ENCODE measurements at places on chromosomes 11 and 22.

DNA sequence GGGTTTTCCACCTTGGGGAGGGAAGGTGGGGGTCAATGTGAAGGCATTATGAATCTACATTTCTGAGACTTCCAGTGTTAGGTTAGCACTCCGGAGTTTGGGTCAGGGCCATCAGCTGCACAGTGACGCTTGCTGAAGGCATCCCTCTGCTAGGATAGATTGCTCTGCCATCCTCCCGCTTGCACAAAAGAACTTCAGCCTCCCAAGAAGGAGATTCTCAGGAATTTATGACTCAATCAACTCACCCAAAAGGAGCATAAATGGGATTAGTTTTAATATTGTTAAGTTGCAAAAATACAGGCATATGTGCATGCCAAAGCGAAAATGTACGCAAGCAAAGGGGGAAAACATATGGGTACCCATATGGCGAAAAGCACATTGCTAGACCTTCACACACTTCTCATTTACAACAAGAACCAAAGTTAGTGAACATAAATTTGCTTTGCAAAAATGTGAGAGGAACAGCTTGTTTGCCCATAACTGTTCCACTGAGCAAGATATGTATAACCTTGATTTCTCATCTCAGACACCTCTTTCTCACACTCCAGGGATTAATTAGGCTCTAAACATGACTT is 1013.0 kb downstream of the OPCML start:
- DNase-seq = no peak

DNA sequence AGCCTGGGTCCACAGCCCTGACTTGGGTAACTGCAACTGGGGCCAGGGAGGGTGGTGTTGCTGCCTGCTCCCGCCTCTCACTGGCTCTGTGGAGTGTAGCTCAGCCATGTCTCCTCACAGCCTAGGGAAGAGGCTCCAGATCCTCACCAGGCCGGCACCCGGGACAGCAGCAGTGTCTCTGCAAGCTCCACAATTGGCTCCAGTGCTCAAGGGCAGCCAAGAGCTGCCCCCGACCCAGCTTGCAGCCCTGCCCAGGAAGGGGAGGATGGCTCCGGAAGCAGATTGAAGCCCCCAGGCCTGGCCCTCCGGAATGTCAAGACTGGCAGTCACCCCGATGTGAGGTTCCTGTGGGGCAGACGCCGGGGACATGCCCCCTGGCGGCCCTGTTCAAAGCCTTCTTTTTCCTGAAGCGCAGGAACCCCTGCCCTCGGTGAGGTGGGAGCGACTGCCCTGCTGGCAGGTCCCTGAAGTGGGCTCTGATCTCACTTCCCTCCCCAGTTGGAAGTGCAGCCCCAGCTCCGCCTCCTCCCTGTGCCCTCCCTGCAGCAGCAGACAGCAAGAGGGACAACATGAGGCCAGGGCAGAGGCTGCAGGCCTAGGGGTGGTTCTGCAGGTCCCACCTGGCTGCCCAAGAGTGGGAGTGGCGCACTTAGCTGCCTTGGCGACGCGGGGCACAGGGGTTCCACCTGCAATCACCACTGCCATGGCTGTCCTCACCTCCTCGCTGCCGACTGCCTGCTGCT is 816.2 kb upstream of the LUZP2 start:
- DNase-seq = no peak

- DNase-seq = no peak
Observed at GRCh38 chr11:86790195-86790725, 10.1 kb upstream of the PRSS23 start.

GRCh38 chr22:43441216-43441615 is 29.4 kb downstream of the MPPED1 start:
- no peak for DNase-seq

DNA sequence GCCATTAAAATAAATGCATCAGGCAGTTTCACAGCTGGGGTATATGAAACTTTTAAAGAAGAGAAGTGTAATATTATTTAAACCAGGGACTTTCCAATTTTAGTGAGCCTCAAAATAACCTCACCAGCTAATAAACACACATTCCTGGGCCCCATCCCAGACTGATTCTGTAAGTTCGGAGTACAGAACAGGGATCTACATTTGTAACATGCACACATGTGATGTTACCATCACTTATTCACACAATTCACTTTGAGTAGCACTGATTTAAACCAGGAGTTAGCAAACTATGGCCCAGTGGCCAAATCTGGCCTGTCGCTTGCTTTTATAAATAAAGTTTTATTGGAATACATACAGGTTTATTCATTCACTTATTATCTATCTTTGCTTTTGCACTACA is 62.0 kb downstream of the STK33 start:
- DNase-seq = no peak

GRCh38 chr11:118612378-118612777 is 5.0 kb downstream of the PHLDB1 start:
- DNase-seq = no peak

GRCh38 chr11:113725913-113726312 is 19.8 kb upstream of the TMPRSS5 start:
- no peak for DNase-seq

- no peak for DNase-seq
Observed at GRCh38 chr11:116162886-116163230, 609.9 kb downstream of the BUD13 start.

GRCh38 chr11:126115816-126116331 is 53.2 kb upstream of the CDON start:
- DNase-seq = peak; percentile 36

DNA sequence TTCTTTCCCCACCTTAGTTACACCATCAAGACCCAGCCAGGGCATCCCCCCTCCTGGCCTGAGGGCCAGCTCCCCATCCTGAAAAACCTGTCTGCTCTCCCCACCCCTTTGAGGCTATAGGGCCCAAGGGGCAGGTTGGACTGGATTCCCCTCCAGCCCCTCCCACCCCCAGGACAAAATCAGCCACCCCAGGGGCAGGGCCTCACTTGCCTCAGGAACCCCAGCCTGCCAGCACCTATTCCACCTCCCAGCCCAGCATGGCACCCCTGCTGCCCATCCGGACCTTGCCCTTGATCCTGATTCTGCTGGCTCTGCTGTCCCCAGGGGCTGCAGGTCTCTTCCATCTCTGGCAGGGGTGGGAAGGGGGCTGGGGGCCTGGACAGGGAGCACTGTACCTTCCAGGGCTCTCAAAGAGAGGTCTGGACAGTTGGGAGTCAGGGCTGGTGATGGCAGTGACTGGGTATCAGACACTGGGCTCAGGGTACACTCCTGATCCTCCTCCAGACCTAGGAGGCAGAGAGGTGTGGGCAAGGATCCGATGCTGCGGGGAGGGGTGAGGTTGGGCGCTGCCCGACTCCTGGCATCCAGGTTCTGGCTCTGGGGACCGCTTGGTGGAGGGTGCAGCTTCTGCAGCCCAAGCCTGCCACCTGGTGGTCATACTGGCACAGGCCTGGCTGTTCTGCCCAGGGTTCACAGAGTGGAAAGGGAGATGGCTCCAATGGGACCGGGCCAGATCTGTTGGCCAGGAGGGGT is at the start of gene UPK2:
TSS of gene UPK2 (plus strand) at position 205 of the 753 bp plus-strand sequence. CDS start at position 258, 53 bp downstream.
- peak; percentile 27 for DNase-seq

- no peak for DNase-seq
Observed at GRCh38 chr11:353179-353873, 16.0 kb upstream of the B4GALNT4 start.

GRCh38 chr22:35629406-35630216 is 12.5 kb upstream of the MB start:
- peak; percentile 83 for DNase-seq

DNA sequence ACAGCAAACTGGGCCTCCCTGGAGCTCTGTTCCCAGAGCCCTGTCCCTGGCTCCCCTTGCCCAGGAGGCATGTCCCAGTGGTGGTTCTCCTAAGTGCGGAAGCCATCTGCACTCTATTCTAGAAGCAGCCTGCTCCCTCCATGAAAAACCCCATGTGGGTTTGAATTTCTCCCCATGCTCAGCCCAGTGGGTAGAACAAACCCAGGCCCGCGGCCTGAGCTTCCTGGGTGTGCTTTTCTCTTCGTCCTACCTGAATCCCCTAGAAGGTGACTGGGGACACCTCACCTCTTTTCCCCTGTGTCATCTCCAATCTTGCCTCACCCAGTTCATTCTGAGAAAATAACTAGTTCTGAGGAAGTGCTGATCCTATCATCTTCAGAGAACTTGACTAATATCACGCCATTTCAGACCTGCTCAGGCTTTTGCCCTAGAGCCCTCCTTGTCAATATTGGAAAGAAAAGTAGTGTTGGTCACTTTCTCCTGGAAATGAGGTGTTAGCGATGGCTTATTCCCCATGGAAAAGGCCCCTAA is 15.9 kb downstream of the IL10RA start:
- DNase-seq = no peak

DNA sequence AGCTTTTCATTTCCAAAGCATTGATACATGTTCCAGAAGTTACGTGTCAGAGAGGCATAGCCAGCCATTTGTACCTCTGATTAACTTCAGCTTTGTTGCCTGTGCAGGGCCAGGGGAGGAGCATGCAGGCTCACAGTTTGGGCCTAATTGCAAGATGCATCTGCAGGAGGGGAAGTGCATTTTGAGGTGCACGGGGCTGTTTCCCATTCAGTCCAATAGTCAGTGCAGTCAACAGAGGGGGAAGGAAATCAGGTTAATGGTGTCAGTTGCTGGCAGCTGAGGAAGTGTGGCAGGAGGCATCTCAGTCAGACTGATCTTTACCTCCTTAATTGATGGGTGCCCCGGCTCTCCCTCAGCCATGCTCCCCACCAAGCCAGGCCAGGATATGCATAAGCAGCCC is 39.3 kb downstream of the ABCC8 start:
- no peak for DNase-seq

DNA sequence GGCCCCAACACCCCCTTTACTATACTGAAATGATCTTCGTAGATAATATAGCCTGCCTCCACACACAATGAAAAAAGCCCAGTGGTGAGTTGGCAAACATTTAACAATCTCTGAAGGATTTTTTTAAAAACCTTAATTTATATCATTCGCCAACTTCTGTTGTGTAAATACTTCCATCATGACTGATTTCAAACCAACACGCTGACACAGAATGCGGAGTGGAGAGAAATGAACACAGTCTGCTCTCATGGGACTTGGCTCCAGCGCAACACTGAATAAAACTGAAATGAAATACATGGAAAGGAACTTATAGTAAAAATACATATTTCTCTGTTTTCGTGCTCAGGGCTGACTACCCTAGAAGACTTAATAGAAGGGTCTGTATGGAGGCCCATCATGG is 61.3 kb upstream of the WNT11 start:
- DNase-seq = no peak

GRCh38 chr11:10925149-10925926 is 67.5 kb upstream of the ZBED5 start:
- no peak for DNase-seq

GRCh38 chr11:92812841-92813240 is 156.6 kb upstream of the MTNR1B start:
- DNase-seq = no peak

GRCh38 chr11:69708736-69709401 is 5.0 kb upstream of the FGF19 start:
- no peak for DNase-seq

DNA sequence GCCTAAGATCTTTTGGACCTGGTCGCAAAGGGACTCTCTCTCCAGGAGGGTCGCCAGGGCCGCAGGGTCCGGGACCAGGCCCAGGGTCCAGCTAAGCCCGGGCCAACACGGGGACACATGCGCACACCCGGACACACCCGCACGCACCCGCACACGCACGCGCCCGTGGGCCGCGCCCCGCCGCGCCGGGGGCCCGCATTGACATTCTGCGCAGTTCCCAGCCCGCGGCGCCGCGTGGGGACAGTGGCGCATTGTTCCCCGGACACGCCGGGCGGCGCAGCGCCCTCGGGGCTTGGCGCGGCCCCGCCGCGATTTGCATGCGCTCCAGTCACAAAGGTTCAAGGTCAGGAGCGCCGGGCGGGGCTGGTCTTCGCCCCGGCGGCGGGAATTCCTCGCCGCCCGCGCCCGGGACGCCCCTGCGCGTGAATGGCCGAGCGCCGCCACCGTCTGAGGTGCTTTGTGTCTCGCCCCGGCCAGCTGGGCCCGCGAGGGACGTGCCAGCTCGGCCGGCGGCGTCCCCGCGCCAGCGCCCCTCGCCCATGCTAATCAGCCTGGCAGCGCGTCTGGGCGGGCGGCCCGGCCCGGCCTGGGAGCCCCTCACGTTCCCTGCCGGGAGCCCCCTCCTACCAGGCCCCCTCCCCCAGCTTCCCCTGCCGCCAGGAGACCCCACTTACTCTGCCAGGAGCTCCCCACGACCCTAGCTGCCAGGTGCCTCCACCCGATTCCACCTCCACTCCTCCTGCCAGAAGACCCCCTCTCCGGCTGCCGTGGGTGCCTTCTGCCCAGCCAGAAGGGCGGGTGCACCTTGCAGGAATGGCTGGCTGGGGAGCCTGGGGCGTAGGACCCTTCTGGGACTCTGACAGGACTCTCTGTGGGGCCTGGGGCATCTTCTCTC is 50.5 kb upstream of the WNT7B start:
- no peak for DNase-seq

- DNase-seq = no peak
Observed at GRCh38 chr22:39962071-39962470, 1.9 kb downstream of the TMA7B start.

- DNase-seq = no peak
Observed at GRCh38 chr11:98531576-98531975, 489.2 kb upstream of the CNTN5 start.

DNA sequence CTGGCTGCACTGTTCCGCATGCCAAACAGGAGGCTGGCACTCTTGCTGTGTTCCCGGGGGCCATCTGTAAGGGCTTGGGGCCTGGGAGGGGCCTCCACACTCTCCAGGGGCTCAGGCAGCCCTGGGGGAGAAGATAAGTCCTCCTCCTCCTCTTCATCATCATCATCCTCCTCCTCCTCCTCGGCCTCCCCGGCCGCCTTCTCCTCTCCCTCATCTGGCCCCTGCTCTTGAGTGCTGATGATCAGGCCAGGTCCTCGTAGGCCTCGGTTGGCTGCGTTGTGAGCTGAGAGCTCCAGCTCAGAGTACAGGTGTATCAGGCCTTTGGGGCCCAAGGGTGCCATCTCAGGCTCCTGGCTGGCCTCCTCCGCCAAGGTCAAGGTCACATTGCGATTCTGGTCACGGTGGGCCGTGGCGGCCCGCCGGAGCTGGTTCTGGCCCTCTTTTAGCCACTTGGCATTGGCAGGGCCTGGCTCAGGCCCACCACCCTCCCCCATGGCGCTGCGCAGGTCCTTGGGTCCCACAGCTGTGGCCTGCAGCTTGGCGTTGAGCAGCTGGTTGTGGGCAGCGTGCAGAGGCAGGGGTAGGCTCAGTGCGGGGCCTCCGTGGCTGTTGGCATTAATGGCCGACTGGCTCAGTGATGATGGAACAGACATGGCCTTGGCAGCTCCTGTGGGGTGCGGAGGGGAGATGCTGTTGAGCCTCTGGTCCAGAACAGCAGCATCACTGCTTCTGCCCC is 8.0 kb downstream of the APBB1 start:
- no peak for DNase-seq

GRCh38 chr11:27570542-27570941 is 64.0 kb upstream of the LIN7C start:
- DNase-seq = no peak

- no peak for DNase-seq
Observed at GRCh38 chr22:24153353-24153752, 27.9 kb upstream of the SUSD2 start.

GRCh38 chr22:37525746-37526350 is 6.6 kb upstream of the CARD10 start:
- no peak for DNase-seq
